ENCODE measurements at places on chromosomes 7 and 10.
A peak's percentile ranks its signal among the peaks of the same experiment; 100 is the strongest.

DNA sequence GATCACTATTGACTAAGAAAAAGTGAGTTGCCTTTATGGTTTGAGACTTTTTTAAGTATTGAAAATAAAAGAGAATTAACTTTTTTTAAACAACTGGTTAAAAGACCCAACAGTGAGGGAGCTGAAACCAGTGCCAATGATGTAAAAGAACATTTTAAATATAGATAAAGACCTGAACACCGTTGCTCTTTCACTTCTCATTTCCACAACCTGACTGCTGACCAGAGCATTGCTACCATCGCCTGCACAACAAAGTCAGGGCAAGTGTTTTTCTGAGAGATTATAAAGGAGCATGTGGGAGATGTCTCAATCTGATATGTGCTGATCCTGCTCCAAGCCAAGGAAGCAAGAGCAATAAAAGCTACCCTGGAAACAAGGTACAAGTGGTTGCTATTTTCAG is 34.7 kb downstream of the IMMP2L start:
- no peak for DNase-seq

DNA sequence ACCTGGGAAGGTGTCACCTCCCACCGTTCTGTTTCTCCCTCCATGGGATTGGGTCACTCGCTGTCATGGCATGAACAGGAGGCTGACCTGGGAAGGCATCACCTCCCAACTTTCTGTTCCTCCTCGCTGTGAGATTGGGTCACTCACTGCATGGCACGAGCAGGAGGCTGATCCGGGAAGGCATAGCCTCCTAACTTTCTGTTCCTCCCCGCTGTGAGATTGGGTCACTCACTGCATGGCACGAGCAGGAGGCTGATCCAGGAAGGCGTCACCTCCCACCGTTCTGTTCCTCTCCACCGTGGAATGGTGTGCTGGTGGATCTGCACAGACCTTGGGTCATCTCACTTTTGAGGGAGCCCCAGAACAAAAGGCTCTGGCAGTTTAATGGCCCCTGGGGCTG is 239.2 kb upstream of the PRKCQ start:
- no peak for DNase-seq

DNA sequence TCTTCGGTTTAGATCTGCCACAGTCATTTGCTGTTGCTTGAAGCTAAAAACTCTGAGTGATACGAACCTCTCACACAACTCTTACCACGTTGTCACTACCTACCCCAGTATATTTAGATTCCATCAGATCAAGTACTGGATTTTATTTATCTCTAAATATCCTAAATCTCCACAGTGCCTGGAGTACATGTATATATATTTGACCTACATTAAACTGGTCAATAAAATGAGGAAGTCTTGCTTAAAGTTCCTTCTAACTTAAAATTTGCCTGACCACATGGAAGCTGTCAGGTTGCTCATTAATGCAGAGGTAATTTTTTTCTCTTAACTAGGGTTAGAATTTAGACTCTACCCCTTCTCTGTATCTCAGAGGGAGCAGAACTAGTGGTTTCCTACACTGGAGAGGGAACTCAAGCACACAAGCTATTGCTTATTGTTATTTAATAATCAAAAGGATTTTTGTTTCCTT is 3.1 kb upstream of the MACC1 start:
- no peak for DNase-seq

GRCh38 chr7:131235489-131236317 is 92.0 kb upstream of the MKLN1 start:
- peak; percentile 97 for DNase-seq

- no peak for DNase-seq
Observed at GRCh38 chr7:158956805-158957509, 100.6 kb downstream of the DYNC2I1 start.

DNA sequence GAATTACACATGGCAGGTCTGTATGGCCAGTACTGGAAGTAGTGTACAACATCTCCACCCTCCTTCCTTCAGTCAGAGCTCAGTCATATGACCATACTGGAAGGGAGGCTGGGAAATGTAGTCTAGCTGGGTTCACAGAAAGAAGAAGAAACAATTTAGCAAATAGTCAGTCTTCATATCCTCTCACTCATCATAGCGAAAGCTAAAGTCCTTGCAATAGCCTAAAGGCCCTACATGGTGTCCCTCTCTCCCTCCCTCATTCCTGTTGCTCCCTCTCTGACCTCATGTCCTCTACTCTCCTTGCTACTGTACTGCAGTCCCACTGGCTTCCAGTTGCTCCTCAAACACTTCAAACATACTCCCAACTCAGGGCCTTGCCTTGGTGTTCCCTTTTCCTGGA is 4.3 kb upstream of the CALU start:
- DNase-seq = no peak

DNA sequence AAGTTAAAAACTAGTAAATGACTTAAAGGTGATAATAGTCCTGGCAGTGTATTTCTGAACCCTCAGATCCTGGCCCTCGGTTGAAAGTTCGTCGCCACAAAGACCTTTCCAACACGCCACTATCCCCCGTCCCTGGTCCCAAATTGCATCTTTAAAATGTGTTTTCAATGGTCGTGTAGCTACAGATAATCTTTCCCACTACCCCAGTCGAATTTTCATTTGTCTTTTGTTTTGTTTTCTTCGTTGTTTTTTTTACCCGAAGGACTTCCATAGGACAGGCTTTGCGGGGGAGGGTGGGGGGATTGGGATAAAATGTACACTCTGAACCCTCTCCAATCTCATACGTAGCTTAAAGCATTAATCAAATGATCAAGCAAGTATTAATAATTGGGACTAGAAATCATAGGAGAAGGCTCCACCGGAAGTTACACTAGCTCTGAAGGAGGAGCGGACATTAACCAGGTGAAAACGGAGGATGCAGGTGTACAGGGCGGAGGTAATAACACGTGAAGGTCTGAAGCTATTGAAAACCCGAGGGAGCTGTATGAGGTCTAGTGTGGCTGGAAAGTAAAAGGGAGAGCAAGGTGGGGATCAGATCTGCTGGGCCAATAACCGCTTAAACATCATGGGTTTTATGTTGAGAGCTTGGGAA is 32.8 kb upstream of the PHF14 start:
- DNase-seq = no peak

DNA sequence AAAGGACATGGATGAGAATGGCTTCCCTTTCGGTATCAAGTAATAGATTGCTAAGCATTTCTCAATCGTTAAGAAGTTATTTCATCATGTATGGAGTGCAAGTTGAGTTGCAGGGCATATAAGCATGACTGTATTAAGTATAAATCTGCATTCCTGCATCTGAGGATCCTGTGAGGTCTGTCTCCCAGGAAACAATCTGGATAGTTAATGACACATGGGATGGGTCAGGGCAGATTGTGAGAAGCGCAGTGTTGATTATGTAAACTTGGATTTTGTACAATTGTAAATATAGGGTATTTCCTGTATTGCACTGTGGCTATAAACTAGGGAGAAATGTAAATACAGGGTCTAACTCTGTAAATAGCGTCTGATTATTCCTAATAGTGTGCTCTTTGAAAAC is 102.6 kb downstream of the PLXDC2 start:
- peak; percentile 55 for DNase-seq

DNA sequence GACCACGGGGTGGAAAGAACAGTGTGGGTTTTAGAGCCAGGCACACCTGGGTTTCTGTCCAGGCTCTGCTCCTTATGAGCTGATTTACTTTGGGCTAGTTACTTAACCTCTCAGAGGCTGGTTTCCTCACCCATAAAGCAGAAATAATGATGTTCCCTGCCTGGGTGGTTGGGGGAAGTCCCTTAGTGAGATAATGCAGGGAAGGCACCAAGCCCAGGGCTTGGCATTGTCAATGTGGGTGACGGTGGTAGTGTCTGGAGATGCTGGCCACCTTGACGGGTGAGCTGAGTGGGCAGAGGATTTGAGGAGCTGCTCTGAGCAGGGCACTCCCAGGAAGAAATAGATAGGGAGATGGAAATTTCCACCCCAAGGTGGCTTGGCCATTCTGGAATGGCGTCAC is 65.2 kb downstream of the SH2D4B start:
- no peak for DNase-seq

DNA sequence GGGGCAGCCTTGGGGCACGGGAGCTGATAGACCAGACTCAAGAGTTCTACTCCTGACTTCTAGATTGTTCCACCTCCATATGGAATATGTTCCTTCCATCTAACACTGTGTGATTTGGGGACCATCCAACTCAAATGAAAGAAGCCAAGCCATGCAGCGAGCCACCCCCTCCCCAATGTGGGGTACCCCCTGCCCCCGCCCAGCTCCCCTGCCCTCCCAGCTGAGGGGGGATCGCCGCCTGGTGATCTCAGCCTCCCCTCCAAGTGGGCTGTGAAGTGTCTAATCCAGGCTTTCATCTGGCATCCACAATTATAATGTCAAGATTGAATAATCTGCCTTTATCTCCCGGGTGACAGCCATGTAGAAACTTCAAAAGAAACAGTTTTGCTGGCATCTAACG is 246.1 kb downstream of the RPS24 start:
- no peak for DNase-seq

GRCh38 chr7:28488061-28488791 is 75.9 kb downstream of the CREB5 start:
- DNase-seq = peak; percentile 10

DNA sequence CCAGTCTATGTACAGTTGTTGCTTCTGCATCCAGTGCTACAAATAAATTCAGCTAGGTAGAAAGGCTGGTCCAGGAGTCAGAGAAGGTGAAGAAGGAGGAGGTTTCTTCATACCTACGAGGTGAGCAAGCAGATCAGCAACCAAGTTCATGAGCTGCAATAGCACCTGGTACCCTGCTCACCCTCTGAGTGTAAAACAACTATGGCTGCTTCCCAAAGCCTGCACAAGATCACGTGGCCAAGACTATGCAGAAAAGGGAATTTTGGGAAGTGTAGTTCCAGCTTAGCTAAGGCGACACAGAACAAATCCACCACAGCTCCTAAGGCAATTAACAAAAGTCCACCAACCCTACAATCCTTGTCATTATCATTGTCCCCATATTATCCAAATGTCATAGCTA is 95.9 kb upstream of the AUTS2 start:
- DNase-seq = no peak

DNA sequence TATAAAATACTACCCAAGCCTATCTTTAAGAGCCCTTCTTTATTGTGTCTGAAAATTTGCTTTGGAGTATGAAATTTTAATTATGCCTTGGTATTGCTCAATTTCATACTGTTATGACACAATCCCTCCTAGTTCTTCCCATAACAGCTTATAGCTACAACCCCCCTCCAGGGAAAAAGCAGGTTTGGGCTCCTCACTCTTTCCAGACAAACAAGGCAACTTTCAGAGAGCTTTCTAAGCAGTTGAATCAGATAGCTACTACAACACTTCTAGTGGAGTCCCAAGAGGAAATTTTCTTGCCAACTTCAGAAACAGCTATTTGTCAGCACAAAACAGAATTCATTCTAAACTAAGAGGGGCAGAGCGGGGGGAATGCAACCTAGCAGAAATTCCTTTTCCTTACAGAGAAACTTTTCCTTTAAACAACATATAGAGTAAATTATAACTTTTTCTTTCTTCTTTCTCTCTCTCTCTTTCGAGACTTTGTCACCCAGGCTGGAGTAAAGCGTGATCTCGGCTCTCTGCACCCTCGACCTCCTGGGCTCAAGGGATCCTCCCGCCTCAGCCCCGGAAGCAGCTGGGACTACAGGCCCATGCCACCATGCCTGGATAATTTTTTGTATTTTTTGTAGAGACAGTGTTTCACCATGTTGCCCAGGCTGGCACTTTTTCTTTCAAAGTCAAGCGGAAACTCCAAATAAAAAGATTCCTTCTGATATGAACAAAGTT is 26.0 kb upstream of the JMJD1C start:
- peak; percentile 88 for DNase-seq

- DNase-seq = peak; percentile 27
Observed at GRCh38 chr10:86306628-86307278, 59.8 kb downstream of the GRID1 start.

- DNase-seq = no peak
Observed at GRCh38 chr7:137166363-137166762, 177.2 kb downstream of the PTN start.

All from fibroblast of skin of back (primary cell).